ENCODE measurements at places on chromosomes 16 and 17.
A peak's percentile ranks its signal among the peaks of the same experiment; 100 is the strongest.

DNA sequence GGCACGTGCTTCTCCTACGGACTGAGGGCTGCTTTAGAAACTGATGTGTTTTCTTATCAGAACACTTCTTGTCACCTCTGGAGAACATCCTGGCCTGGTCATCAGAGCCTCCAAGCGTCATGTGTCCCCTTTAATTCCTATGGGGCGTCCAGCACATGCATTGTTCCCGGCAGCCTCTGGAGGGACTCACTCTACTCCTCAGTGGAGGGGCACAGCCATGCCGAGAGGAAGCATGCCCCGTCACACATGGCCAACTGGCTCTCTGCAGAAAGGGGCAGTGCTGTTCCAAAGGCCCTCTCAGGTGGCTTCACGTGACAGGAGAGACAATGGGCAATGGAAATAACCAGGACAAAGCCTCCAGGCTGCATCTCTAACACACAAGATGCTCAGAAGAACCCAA lies 31.8 kb downstream of the CDRT15L2 start:
- DNase-seq: no peak

GRCh38 chr16:12539185-12539929 lies 264.3 kb downstream of the CPPED1 start:
- peak; percentile 13 for DNase-seq

DNA sequence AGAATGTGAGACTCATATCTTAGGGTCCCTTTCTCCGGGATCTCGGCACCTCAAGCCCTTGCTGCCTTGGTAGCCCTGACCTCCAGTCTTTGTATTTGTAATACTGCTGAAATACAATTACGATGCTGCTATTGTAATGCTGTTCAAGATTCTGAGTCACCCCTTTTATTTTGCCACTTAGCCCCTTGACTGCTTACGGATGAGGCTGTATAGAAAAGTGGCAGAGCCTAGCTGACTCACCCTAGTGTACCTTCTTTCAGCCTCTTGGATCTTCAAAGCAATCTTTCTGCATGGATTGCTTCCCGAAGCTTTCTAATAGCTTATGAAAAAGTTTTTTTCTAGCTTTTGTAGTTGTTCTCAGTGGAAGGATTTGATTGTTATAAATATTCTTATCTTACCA lies 187.9 kb downstream of the KCNJ2 start:
- no peak for DNase-seq

GRCh38 chr16:15879255-15879811 lies 9.1 kb downstream of the CEP20 start:
- DNase-seq: peak; percentile 96

DNA sequence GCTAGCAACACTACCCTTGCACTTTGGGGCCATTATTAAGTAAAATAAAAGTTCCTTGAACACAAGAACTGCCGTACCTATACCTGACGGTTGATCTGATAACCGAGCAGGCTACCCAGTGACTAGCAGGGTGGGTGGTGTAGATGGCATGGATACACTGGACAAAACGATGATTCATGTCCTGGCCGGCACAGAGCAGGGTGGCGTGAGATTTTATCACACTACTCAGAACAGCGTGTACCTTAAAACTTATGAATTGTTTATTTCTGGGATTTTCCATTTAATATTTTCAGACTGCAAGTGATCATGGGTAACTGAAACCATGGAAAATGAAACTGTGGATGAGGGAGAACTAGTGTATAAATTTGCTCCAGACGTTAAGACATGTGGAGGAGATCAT lies 41.0 kb upstream of the MSI2 start:
- peak; percentile 56 for DNase-seq

DNA sequence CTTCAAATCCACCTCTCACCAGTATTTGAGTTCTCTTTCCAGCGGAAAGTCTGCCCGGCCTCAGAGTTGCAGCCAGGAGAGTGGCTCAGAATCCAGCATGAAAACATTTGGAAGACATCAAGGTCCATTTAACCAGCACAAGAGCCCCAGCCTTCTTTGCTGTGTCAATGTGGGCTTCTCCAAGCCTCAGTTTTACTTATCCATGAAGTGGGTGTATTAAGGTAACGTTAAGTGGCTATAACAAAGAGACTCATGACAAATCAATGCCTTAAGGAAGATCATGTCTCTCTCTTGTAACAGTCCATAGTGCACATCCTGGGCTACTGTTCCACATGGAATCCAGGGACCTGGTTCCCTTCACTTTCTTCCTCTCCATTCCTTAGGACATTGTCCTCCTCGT lies 959 bp upstream of the SPPL2C start:
- DNase-seq: no peak

GRCh38 chr16:4093495-4094126 lies 22.6 kb downstream of the ADCY9 start:
- DNase-seq: no peak

DNA sequence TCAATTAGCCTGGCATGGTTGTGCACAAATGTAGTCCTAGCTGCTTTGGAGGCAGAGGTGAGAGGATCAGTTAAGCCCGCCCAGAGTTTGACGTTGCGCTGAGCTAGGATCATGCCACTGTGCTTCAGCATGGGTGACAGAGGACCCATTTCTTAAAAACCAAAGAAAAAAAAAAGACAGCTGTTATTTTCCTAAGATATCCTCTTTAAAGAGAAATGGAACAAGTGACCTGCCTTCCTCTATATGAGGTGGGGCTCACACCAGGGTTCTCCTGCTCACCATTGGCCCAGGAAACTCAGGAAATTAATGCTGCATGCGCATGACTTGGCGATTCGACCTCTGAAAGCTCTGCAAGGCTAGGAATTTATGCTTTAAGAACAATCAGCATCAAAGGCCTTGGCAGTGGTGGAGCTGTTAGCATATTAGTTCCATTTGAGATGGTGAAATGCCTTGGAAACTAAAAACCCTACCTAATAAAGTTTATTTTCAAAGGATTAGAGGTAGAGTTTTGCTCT lies 108.3 kb downstream of the RBFOX1 start:
- no peak for DNase-seq

DNA sequence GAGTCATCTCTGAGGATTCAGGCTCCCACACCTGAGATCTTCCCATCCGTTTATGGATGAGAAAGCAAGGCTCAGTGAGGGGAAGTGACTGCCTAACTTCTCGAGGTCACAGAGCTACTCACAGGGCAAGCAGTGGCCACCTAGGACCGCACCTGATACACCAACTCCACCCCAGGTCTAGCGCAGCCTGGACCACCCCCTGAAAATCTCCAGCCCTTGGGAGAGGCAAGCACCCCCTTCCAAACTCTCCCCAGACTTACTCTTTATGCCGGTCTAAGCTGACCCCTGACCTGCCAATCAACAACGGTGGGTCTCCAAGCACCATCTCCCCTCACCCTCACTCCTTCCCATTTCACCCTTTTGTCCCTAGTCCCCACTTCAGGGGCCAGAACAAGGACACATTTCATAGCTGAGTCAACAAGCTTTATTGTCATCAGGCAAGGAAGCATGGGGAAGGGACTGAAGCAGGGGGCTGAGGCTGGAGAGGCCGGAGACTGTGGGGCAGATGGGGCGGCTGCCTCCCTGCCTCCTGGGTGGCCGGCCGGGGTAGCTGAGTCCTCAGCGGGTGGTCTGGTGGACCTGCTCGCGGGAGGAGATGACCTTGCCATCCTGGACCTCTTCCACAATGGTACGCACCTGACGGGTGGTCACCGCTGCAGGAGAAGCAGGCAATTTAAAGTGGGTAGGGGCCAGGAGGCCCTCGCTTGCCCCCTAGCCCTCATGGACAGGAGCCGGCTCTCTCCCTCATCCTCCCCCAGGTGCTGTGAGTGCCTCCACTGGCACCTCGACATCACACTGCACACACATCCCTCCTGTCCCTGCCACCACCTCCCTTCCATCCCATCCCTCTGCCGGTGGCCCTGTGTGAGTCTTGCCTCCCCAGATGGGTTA lies 5.1 kb downstream of the KRT17 start:
- no peak for DNase-seq

DNA sequence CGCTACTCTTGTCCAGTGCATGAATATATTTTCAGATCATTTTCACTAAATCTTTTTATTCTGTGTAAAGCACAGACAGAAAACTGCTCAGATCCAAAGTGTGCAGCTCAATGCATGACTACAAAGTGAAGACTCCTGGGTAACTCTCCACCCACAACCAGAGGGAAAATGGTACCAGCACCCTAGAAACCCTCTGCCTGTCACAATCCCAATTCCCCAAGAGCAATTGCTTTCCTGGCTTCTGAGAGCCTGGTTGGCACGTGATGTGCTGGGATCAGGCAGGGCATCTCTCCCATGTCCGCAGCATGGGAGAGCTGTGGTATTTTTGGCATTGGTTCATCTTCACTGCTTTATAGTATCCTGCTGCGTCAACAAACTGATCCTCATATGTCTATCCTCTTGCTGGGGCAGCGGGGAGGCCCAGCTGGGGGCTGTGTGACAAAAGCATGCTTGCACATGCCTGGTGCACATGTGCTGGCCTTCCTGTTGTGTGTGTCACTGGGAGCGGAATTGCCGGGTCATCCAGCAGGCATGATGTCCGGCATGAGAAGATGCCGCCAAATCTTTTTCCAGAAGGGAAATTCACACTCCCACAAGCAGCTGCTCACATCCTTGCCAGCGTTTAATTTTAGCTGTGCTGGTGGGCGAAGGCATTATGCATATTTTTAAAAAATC lies 278.9 kb upstream of the FOXF1 start:
- DNase-seq: no peak

DNA sequence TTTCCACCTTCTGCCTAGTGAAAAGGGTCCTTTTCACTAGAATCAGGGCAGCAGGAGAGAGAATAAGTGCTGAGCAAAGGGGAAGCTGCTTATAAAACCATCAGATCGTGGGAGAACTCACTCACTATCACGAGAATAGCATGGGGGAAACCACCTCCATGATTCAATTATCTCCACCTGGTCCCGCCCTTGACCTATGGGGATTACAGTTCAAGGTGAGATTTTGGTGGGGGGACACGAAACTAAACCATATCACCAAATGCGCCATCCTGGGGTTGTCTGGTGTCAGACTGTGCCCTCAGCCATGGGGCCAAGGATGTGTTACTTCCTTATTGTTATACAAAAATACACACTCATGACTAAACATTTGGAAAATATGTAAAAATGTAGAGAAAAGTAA lies 10.4 kb upstream of the KATNB1 start:
- no peak for DNase-seq

DNA sequence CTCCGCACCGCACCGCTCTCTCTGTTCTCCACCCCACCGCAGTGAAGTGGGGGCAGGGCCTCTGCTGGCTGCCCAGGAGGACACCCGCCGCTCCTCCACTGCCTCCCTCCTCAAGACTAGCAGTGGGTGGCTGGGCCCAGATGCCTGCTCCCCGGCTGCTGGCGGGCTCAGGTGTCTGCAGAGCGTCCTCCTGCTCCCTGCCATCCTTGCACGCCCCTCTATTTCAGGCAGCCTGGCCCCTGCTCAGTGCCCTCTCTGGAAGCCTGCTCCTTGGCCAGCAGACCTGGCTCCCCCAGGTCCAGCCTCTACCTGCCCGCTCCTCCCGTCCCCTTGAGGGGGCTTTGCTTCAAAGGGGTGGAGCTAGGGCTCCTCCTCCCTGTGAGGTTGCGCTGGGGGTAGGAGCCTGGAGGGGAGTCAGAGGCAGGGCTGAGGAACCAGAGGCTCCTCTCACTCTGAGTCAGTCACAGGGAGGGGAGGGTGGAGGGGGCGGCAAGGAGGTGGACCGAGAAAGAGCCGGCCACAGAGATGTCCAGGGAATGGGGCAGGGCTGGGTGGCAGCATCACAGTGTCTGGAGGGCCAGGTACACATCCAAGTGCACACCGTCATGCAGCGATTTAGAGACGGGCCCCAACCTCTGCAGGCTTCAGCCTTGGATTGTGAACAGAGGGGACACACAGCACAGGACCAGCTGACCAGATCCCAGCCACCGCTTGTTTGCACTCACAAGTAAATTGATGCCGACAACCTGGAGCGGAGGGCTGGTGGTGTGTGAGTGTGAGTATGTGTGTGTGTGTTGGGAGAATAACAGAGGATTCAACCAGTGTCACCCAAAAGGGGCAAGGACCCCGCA lies 9.8 kb upstream of the TMEM92 start:
- DNase-seq: no peak

- DNase-seq: no peak
These were observed 60.1 kb upstream of the DYNLRB2 start for GRCh38 chr16:80480664-80481063.

- DNase-seq: no peak
These were observed 89.6 kb downstream of the BMERB1 start for GRCh38 chr16:15523939-15524338.

- DNase-seq: peak; percentile 10
These were observed 184.8 kb upstream of the CIBAR2 start for GRCh38 chr16:85296859-85297660.

DNA sequence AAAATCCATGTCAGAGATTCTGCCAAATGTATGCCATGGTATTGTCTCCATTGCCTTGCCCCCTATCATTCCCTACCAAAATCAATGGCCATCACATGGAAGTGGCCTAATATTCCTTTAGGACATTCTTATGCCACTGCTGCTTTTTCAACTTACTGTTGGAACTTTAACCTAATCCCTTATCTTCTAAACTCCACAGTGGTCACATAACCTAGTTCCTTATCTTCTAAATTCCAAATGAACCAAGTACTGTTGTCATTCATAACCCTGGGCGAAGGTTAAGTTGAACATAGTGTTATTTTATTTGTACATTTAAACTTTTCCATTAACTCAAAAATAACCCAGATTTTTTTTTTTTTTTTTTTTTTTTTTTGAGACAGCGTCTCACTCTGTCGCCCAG lies 3.6 kb downstream of the HSF5 start:
- DNase-seq: no peak

DNA sequence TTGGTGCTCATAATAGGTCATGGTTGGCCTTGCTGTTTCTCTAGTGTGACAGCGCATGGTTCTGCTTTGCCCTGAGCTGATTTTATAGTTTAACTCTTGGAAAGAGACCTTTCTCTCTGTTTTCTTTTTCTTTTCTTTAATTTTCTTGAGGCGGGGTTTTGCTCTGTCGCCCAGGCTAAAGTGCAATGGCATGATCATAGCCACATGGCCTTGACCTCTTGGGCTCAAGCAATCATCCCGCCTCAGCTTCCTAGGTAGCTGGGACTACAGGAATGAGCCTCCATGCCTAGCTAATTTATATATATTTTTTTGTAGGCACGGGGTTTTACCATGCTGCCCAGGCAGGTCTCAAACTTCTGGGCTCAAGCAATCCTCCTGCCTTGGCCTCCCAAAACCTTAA lies 80.4 kb upstream of the DNAJA2 start:
- no peak for DNase-seq

GRCh38 chr16:65070831-65071432 lies 50.9 kb downstream of the CDH11 start:
- DNase-seq: peak; percentile 94

GRCh38 chr16:4324492-4325252 lies 8.8 kb downstream of the GLIS2 start:
- no peak for DNase-seq

GRCh38 chr16:65771707-65772106 lies 594.8 kb upstream of the CDH5 start:
- DNase-seq: no peak

- DNase-seq: no peak
These were observed 58.1 kb downstream of the C16orf78 start for GRCh38 chr16:49431591-49432290.

DNA sequence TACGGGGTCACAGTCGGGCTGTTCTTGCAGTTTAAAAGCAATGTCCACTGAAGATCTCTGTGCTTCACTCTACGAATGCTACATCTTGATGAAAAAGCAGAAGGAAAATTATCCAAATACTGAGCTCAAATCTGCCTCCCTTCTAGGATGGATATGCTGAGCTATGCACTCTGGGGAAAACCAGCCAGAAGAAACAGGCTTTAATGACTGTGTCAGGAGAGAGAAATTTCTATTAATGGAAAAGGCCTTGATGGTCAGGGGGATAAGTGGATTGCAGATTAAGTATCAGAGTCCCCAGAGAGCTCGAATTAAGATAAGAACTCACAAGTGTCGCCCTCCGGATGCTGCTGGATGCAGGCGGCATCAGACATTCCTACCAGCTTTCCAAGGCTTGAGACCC lies 39.6 kb upstream of the RCVRN start:
- DNase-seq: no peak

All from fibroblast of gingiva (primary cell).